ENCODE measurements at places on chromosomes 11 and 22. TPM values are rescaled to one million over a fixed set of nuclear protein-coding genes. Genes with fewer than 3 reads are reported as not detected.

Gene DKK3
- total RNA-seq, result 111 TPM

Gene NLRP14
- total RNA-seq, result not detected

- DNase-seq, result no peak
Observed at GRCh38 chr11:25993016-25993415, 338.9 kb upstream of the ANO3 start.

DNA sequence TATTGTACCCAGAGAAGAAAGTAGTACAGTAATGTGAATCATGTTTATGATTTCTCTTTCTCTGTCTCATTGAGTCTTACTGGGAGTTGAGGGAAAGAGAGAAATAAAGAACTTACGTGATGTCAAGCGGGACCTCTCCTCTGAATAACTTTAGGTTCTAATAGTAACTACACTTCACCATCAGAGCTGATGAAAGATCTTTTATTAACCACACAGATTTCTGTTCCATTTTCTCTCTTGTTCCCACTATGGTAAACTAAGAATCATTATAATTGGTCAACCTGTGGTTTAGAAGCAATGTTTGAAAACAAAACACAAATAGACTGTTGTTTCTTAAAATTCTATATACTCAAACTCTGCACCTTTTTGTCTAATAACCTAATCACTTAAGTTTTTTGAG, 142.3 kb downstream of the ELP4 start:
- no peak for DNase-seq

GRCh38 chr11:72773696-72774095, 20.2 kb downstream of the STARD10 start:
- DNase-seq, result no peak

- DNase-seq, result peak; percentile 90
Observed at GRCh38 chr22:36180038-36180880, 19.7 kb upstream of the APOL3 start.
